ENCODE measurements at places on chromosomes 3 and 15. TPM values are rescaled to one million over a fixed set of nuclear protein-coding genes. Genes with fewer than 3 reads are reported as not detected.

DNA sequence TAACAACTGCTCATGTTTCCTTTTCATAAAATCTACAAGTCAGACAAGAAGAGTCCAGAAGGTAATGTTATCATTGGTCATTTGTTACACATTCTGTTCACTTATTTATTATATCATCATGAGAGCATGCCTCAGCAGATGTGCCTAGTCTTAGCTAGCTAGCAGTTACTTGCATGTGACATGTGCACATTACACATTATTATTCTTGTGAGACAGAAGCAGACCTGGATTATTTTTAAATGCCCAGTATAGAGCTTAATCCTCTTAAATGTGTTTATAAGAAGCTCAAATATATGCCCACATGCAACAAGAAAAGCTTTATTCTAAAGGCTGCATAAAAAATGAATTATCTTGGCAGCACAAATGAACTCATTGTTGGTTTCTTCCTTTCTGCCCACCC, 12.6 kb downstream of the YEATS2 start:
- no peak for DNase-seq

DNA sequence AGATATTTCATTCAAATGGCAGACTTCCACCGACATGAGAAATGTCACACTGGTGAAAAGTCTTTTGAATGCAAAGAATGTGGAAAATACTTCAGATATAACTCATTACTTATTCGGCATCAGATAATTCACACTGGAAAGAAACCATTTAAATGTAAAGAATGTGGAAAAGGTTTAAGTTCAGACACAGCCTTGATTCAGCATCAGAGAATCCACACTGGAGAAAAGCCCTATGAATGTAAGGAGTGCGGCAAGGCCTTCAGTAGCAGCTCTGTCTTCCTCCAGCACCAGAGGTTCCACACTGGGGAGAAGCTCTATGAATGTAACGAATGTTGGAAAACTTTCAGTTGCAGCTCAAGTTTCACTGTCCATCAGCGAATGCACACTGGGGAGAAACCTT, 8.6 kb upstream of the ZNF621 start:
- DNase-seq: no peak

- no peak for DNase-seq
Observed at GRCh38 chr3:58074997-58075396, 66.8 kb downstream of the FLNB start.

GRCh38 chr3:193348686-193349085, 29.9 kb downstream of the ATP13A5 start:
- DNase-seq: no peak

- no peak for DNase-seq
Observed at GRCh38 chr15:42155546-42156242, 742 bp downstream of the PLA2G4F start.

Gene ZNF148
- total RNA-seq: 31.6 TPM

Gene MESP2
- total RNA-seq: not detected

Gene ARNT2
- 35.7 TPM for total RNA-seq

Gene LRRIQ4
- total RNA-seq: 0.29 TPM

Gene AMIGO3
- 1.4 TPM for total RNA-seq

Gene ATP2C1
- total RNA-seq: 130 TPM

Gene XCR1
- total RNA-seq: not detected

Gene KCNAB1
- 16.5 TPM for total RNA-seq

Gene CDHR4
- total RNA-seq: not detected

Gene CLRN1
- not detected for total RNA-seq

Gene LYZL4
- total RNA-seq: not detected

Gene PEX5L
- total RNA-seq: 41.0 TPM

Gene XIRP1
- total RNA-seq: 0.34 TPM

Measured in glutamatergic neuron (in vitro differentiated cells).